Mesothelial cell of epicardium (in vitro differentiated cells): ENCODE measurements at places on chromosomes 7 and 10.

GRCh38 chr10:96261930-96262329 lies 9.4 kb downstream of the BLNK start:
- no peak for DNase-seq

DNA sequence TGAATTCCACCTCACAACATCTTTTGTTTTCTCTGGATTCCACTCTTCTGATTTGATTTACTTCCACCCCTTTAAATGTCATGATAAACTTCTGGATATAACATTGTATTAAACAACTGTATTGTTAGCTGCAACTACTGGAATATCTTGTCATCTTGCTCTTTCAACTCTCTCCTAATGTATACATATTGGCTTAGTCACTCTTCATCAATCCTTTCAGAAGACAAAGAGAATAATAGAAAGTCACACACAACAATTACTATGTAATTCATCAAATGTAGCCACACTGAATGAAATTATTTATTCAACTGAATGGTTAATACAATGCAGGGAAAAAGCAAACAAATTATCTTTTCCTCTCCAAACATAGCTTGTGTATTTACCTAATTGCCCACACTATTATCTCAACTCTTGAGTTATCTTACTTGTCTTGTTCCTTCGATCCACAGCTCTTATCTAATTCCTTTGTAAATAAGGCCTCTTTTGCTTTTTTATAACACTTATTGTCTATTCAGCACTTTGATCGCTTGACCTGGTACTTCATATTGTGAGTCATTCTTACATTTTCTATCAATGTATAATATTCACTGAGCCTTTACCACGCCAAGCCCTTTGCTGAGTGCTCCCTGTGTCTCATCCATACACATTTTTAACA lies 16.7 kb downstream of the SEMA3A start:
- DNase-seq = no peak

- no peak for DNase-seq
Measured at GRCh38 chr10:132399117-132400035, 2.4 kb downstream of the PWWP2B start.

- DNase-seq = no peak
Measured at GRCh38 chr7:13007331-13007730, 319.9 kb downstream of the ARL4A start.

DNA sequence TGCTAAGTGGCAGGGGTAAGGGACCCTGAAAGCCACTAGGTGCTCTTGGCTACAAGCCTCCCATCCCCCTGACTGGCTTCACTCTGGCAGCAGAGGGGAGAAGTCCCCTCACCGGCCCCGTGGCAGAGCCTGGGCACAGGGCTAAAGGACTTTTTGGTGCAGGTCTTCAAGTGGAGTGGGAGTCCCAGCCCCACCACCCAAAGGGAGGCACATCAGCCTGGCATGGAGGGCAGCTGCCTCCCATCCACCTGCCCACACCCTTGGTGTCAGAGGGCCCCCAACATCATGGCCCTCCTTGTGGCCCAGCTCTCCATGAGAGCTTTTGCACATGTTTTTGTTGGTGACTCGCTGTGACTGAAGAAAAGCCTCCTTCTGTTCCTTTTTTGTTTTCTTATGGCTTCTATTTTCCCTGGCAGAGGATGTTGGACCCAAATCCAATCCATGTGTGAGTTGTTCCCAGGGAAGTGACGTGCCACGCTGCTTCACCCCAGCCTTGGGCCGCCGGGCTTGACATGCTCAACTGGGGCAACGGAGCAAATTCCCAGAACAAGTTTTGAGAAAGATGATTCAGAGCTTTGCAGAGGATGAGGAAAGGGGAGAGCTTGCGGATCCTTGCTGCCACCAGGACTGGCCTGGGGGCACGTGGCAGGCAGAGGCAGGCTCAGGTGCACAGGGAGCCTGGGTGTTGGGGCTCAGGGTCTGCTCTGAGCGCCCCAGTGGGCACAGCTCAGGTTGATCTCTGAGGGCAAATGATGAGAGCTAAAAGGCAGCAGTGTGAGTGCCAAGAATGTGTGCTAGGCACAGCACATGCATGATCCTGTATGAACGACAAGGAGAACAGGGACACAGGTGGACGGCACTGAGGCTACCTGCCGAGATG lies 1.9 kb upstream of the AEBP1 start:
- no peak for DNase-seq

DNA sequence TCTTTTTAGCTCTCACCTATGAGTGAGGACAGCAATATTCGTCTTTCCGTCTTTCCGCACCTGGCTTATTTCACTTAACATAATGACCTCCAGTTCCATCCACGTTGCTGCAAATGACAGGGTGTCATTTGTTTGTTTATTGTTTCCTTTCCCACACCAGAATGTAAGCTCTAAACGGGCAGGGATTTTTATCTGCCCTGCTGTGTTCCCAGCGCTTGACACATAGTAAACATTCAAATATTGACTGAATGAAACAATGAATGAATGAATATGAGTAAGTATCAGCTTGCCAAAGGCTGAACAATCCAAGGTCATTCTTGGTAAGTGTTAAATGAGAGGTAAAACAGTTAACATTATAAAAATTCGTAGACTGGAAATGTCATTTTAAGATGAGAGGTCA lies 12.8 kb downstream of the SH3PXD2A start:
- DNase-seq = no peak

DNA sequence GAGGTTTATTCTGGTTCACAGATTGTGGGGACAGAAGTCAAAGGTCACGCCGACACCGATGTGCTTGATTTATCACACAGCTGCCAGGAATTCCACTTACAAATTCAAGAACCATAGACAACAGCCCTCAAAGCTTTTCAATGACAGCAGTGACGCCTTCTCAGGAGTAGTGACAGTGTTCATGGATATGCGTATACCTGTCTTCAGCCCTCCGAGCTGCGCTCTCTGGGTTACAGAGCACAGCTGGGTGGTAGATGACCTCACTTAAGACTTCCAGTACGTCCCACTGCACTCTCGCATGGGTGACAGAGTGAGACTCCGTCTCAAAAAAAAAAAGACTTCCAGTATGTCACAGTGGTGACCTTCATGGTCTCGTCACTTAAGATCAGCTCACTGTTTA lies 108.5 kb downstream of the TCERG1L start:
- no peak for DNase-seq
